ENCODE measurements at places on chromosomes 16 and 17. TPM values are rescaled to one million over a fixed set of nuclear protein-coding genes. Genes with fewer than 3 reads are reported as not detected.

GRCh38 chr16:69286941-69287713 lies 24.0 kb upstream of the VPS4A start:
- H3K27ac ChIP-seq, result peak overlapping the region; percentile 31
- H3K36me3 ChIP-seq, result no peaks in the 10 kb centered on the region

- peaks cover 19% of the 10 kb centered on the region for H3K4me1 ChIP-seq
- no peak overlapping the region for H3K4me3 ChIP-seq
- peaks cover 3% of the 10 kb centered on the region for H3K36me3 ChIP-seq
- no peaks in the 10 kb centered on the region for H3K27me3 ChIP-seq
These were observed 16.3 kb downstream of the TNRC6A start for GRCh38 chr16:24745791-24746190.

DNA sequence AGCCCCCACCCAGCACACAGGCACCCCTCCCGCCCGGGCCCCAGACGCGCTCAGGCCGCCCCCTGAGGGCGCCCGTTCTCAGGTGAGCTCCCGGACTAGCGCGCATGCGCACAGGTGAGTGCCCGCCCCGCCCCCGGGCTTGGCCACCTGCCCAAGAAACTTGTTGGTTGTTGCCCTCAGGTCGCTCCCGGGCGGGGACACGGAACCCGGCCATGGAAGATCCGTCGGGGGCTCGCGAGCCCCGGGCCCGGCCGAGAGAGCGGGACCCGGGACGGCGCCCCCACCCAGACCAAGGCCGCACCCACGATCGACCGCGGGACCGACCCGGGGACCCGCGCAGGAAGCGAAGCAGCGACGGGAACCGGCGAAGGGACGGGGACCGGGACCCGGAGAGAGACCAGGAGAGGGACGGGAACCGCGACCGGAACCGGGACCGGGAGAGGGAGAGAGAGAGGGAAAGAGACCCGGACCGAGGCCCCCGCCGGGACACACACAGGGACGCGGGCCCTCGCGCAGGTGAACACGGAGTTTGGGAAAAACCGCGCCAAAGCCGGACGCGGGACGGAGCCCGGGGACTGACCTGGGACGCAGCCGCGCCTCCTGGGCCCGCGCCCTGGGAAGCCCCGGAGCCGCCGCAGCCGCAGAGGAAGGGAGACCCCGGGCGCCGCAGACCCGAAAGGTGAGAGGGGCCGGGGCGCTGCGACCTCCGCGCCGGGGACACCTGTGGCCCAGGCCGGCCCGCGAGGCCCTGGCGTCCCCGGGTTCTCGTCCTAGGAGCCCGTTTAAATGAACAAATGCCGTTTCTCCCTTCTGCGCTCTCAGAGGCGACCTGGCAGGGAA lies at the start of gene MARVELD3:
Gene MARVELD3, plus strand, starts transcription at position 167 of the 840 bp plus-strand sequence. Its CDS starts 46 bp downstream, at position 213.
- H3K27ac ChIP-seq, result peak within 1 kb of the TSS; percentile 41
- peak; percentile 79 for DNase-seq
- no peaks in the 10 kb centered on the region for H3K36me3 ChIP-seq
- peak within 1 kb of the TSS; percentile 81 for H3K4me3 ChIP-seq
- peaks cover 10% of the 10 kb centered on the region for H3K4me1 ChIP-seq

DNA sequence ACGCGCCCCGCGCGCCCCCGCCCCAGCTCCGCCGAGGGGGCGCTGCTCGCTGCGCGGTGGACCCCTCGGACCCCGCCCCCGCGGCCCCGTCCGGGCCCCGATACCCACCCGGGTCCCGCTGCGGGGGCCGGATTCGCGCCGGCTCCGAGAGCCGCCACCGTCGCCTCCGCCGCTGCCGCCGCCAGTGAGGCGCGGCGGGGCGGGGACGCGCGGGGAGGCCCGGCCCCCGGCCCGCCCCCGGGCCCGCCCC lies at the start of gene TBC1D16:
Gene TBC1D16, minus strand, starts transcription at position 186 of the 250 bp plus-strand sequence. CDS start 22,325 bp downstream, outside the sequence.
- no peaks in the 10 kb centered on the region for H3K36me3 ChIP-seq
- DNase-seq, result no peak
- peaks cover 18% of the 10 kb centered on the region for H3K4me1 ChIP-seq
- peak within 1 kb of the TSS; percentile 90 for H3K27ac ChIP-seq
- H3K4me3 ChIP-seq, result peak within 1 kb of the TSS; percentile 78
- H3K27me3 ChIP-seq, result no peaks in the 10 kb centered on the region

- no peak overlapping the region for H3K4me3 ChIP-seq
- H3K27ac ChIP-seq, result no peak overlapping the region
- H3K36me3 ChIP-seq, result peaks cover 52% of the 10 kb centered on the region
These were observed 31.5 kb downstream of the SIAH1 start for GRCh38 chr16:48353565-48354163.

- H3K27me3 ChIP-seq, result no peaks in the 10 kb centered on the region
- no peaks in the 10 kb centered on the region for H3K36me3 ChIP-seq
- no peak for DNase-seq
- no peak overlapping the region for H3K27ac ChIP-seq
These were observed 174.2 kb downstream of the TANC2 start for GRCh38 chr17:63140255-63140654.

Gene TMEM100
- 0.09 TPM for total RNA-seq
